ENCODE measurements at places on chromosomes 12 and 14. TPM values are rescaled to one million over a fixed set of nuclear protein-coding genes. Genes with fewer than 3 reads are reported as not detected.

Gene PMCH
- not detected for total RNA-seq

Gene CCDC196
- total RNA-seq: not detected

Gene CLEC14A
- total RNA-seq: 84.2 TPM

Gene ACSM4
- total RNA-seq: not detected

DNA sequence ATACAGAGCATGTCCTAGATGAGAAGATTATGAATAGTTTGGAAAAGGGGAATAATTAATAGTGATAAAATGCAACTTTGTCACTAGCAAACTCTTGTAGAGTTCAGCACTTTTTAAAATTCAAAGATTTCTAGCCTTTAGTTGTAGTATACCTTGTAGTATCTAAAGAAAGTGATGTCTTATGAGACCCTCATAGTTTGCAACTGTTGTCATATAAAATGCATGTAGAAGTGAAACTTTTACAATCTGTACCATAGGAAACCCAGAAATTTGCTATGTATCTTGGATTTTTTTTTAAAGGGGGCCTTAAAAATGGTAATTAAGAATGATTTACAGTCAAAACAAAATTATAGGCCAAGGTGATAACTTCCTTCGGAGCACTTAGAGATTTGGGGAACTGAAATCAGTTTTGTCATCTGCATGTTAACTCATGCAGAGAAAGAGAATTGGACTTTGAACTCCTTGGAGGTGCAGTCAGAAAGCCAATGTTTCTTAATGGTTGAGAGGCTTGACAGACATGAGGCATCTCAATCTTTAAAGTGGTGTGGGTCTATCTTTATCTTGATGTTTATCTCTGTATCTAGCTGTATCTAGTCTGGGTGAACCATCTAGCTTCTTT, 1.3 kb downstream of the LRRK2 start:
- DNase-seq: no peak

GRCh38 chr12:18261273-18261672, at the start of gene PIK3C2G:
Gene PIK3C2G (plus strand): TSS chr12:18261518. CDS start chr12:18282082, 20,564 bp downstream.
- DNase-seq: peak; percentile 41

DNA sequence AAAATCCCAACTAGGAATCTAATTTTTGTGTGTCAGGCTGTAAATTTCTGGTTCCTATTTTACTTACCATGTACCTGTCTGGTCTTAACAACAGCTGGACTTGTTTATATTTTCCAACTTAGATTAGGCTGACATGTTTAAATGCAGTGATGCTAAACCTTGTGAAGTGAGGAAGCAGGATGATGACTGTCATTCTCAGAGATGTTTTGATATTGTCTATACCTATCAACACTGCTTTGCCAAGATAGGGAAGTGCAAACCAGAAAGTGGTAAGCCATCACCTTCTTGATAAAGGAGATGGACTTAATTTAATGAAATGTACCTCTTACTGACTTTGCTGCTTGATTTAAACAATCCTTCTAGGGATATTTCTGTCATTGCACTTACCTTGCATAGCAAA, 2.1 kb downstream of the BICD1 start:
- DNase-seq: no peak

GRCh38 chr12:10716704-10717315, 6.3 kb downstream of the YBX3 start:
- peak; percentile 85 for DNase-seq

- DNase-seq: no peak
These were observed 713.5 kb downstream of the FSCB start for GRCh38 chr14:43793579-43793978.

DNA sequence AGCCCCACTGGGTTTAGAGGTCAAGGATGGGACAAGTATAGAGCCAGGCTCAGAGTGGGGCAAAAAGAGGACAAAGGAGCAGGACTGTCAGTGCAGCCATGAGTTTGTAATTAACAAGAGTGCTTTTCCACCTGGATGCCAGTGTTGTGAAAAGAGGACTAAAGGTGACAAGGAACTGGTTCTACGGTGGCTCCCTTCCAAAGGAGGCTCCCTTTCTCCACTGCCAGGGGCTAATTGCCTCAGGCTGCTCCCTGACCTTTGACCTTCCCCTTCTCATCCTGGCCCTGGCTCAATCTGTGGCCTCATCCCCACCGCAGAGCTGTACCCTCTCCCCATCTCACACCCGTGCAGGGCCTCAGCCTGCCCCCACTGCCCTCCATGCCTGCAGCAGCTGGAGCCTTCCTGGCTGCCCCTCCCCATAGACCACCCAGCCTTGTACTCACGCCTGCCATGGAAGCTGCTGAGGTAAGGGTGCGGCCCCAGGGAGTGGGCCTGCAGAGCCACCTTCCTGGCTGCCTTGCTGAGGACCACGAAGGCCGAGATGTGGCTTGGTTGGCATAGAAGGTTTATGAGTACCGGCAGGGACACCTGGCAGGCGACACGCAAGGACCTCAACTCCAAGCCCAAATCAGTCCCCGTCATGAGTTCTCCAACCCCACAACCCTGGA, 24.8 kb upstream of the FKBP4 start:
- DNase-seq: no peak

Data from dermis microvascular lymphatic vessel endothelial cell (primary cell).